ENCODE measurements at places on chromosomes 12 and 14.

DNA sequence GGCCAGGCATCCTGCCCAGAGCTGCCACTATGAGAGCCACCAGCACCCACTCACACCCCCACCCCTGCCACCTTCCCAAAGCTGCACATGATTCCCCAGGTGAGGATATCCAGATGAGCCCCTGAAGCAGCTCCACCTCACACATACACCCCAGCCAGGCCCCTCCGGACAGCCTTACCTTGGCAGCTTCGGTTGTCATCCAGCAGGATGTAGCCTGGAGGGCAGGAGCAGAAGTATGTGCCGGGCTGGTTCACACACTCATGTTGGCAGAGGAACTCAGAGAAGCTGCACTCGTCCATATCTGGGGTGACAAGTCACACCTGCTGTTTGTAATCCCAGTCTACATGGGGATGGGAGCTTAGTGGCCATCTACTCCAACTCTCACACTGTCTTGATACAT is 15.4 kb upstream of the TC2N start:
- no peak for DNase-seq

DNA sequence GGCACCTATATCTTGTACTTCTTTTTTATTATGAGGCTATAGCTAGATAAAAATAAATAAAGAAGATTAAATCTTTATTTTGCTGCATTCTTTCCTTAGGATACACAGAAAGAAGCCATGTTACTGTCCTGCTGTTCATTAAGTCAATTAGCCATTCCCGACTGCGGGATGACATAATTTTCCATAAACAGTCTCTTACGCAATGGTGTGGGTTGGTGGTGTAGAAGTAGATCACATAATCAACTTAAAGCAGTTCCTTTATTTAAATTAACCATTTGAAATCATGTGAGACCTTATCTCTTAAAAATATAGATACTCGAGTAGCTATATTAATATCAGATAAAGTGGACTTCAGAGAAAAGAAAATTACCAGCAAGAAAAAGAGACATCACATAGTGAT is 40.2 kb downstream of the TAOK3 start:
- no peak for DNase-seq

DNA sequence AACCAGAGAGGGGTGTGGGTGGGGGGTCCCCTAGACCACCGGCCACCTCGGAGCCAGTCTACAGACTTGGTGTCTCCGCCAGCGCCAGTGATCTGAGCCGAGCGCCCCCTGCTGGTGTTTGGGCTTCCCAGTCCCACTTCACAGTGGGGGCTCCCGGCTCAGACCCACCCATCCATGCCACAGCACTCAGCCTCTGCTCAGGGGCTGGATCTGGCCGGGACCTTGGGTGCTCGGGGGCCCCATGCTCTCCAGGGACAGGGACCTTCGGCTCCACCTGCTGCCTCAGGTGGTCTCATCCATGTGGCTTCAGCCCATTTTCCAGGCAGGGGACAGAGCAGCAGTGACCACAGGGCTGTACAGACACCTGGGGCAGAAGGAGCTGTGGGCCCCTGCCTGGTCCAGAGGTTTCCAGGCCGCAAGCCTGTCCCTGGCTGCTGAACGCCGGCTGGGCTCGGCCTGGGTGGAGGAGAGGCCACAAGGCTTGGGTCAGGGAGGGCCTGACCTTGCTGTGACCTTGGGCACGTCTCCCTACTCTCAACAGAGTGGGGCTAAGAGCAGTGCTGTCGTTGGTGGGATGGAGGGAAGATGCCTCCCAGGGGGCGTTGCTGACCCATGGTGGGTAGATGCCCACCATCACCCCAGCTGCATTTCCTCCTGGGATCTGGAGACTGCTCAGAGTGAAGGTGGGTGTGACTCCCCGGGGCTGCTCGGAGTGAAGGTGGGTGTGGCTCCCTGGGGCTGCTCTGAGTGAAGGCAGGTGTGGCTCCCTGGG is 86.3 kb downstream of the KIF26A start:
- no peak for DNase-seq

DNA sequence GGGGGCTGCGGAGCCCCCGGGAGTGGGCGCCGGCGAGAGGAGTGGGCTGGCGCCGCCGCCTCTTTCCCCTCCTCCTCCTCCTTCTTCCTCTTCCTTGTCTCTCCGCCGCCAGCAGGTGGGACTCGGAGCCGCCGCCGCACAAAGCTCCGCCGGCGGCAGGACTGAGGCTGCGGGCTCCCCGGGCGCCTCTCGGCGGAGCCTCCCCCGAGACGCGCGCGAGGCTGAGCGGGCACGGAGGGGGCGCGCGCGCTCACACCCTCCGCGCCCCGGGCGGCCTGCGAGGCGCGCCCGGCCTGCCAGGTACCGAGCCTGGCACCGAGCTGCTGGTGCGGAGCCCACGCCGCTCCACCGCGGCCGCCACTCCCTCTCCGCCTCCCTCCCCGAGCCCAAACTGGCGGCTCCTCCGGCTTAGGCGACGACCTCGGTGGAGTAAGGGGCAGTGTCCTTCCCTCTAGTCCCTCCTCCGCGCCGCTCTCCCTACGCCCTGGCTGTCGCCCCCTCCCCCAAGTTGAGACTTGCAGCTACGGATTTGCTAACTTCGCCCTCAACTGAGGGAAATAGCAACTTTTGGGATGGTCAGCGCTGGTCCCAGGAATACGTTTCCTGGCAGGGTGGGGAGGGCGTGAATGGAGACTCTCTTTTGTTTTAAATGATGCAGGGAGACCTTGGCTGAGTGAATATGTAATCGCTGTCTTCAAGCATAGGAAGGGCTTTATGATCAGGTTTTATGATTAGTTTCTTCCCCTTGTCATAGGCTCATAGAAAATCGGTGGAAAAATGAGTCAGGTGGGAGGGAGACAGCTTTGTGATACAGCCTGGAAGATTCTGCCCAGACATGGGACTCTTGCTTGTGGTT is 199.5 kb upstream of the CAND1 start:
- DNase-seq, result no peak

GRCh38 chr12:52364901-52365489 is 2.3 kb downstream of the KRT85 start:
- no peak for DNase-seq

GRCh38 chr14:91373591-91374254 is 43.9 kb downstream of the CCDC88C start:
- no peak for DNase-seq

DNA sequence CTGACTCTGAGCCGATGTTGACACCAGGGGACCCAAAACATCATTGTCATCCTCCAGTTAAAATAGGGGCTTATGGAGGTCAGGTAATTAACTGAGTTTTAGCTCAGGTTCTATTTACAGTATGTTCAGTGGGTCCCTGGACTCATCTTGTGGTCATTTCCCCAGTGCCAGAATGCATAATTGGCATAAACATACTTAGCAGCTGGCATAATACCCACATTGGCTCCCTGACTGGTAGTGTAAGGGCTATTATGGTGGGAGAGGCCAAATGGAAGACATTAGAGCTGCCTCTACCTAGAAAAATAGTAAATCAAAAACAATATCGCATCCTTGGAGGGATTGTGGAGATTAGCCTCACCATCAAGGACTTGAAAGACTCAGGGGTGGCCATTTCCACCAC is 350.9 kb downstream of the C12orf75 start:
- no peak for DNase-seq

DNA sequence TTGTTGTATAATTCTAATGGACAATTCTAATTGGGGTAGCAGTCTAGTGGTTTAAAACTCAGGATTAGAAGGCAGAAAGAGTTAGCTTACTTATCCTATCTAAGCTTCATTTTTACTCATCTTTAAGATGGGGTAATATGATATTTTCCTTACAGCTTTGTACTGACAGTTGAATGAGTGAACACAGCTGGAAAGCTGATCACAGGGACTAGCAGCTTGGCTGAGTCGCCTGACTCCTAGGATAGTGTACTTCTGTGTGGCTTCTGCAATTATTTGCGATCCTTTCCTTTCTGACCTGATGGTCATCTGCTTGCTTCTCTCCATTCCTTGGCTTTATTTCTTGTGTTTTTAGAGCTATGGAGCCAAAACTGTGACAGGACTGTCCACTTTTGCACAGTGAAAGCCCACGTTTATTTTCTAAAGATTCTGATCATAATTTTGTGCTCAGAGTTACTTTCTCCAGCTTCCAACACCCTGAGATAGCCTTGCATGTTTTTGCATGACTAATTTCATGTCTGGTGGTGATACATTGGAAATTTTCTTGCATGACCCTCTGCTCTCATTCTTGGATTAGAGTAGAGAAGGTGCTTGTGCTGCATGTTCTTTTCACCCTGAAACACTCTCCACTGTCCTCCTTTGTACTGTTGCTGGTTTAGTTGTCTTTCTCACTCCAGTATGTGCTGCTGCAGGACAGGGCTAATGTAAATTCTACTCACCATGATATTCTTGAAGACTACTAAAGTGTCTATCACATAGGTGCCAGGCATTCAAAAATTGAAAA is 377.0 kb upstream of the ATP2B1 start:
- no peak for DNase-seq
